ENCODE measurements at places on chromosomes 7 and 10.
A peak's percentile ranks its signal among the peaks of the same experiment; 100 is the strongest.

DNA sequence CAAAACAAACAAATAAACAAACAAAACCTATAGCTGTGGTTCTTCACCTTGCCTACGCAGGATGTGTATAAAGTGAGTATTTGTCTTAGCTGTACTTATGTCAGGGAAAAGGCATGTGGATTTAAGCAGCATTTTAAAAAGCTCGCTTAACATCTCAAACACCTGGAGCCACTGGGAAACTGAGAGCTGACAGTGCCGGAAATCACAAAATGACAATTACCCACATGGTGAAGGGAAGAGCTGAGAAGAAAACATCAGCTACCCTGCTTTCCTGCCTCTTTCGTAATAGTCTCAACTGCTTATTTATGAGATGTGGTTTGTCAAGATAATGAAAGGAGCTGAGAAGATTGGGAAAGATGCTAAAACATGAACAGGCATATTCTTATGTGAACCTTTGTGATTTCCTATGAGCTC lies 31.1 kb upstream of the MSMB start:
- no peak for DNase-seq

- DNase-seq, result no peak
These were observed 688.1 kb downstream of the SUGCT start for GRCh38 chr7:40822861-40823260.

- no peak for DNase-seq
These were observed 123.4 kb upstream of the BTBD16 start for GRCh38 chr10:122147663-122148062.

GRCh38 chr7:27532314-27532713 lies 130.4 kb downstream of the HIBADH start:
- DNase-seq, result no peak

DNA sequence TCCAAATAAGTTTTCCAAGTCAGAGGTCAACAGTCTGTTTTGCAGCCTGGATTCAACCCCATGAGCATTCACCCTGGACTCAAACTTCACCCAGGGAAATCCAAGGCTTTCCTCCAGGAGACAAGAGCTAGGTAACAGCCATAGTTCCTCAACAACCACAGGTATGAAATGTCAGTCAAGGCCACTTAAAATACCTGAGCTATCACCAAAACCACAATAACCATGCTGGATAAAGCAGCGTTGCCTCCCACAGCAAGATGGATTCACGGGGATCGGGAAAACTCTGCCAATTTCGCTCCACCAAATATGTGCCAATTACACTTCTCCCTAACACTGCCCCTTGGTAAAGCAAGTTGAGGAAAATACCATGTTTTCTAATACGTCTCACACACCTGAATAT lies 444.1 kb upstream of the KLF6 start:
- no peak for DNase-seq

- no peak for DNase-seq
These were observed 23.7 kb upstream of the LAMB1 start for GRCh38 chr7:108026647-108027046.

- peak; percentile 83 for DNase-seq
These were observed at the start of gene PAPSS2 for GRCh38 chr10:87659571-87660483. Gene PAPSS2, plus strand, starts transcription at chr10:87659878. Its CDS starts 104 bp downstream, at chr10:87659982.

GRCh38 chr10:17116193-17116592 lies 13.4 kb downstream of the CUBN start:
- DNase-seq, result no peak

DNA sequence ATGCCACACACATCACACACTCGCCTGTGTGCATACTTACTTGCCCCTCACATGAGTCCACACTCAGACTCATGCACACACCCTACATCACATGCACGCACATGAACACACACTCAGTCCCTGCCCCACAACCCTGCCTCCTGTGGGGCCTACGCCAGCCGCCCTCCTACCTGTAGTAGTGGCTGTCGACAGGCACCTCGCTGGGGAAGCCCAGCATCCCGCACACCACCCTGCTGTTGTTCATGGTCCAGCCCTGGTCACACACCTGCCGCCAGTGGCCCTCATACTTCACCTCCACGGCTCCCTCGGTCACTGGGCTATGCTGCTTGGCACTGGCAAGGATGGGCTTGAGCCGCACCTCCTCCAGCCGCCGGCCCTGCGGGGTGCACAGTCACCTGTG lies 7.2 kb downstream of the LOXL4 start:
- no peak for DNase-seq

DNA sequence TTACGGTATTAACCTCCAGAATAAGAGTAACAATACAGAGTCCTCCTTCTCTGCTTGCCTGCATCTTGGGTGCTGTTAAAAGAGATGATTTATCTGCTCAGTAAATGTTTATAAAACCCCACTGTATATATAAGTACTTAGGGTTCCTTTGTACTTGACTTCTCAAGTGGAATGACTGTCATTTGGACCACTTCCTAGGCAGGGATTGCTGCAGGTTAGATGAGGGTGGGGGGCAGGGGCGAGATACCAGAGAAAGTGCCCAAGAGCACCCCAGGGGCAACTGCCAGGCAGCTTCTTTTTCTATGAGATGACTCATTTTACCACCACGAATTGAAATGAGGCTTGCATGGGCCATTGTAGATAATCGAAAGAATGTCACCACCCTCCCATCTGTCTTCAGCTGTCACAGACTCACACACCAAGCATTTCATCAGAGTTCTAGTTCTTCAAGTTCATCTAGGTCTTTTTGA lies 421.9 kb upstream of the GALNT17 start:
- DNase-seq, result peak; percentile 81

DNA sequence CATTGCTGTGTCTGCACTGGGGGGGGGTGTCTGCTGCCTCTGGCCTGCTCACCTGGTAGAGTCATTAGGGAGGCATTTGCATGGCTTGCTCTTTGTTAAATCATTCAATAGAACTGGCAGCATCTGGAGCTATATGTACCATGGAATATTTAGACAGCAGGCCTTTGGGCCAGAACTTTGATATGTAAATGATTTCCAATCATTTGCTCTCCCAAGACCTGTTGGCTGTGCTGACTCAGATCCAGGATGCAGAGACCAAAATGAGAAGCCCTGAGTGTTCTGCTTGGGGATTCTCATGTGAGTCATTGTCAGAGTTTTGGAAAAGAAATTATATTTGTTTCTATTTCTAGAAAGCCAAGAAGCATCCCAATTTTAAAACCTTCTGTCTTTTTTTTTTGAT lies 257.6 kb upstream of the IGFBP3 start:
- DNase-seq, result peak; percentile 67

GRCh38 chr7:42125321-42125720 lies 111.7 kb downstream of the GLI3 start:
- no peak for DNase-seq

DNA sequence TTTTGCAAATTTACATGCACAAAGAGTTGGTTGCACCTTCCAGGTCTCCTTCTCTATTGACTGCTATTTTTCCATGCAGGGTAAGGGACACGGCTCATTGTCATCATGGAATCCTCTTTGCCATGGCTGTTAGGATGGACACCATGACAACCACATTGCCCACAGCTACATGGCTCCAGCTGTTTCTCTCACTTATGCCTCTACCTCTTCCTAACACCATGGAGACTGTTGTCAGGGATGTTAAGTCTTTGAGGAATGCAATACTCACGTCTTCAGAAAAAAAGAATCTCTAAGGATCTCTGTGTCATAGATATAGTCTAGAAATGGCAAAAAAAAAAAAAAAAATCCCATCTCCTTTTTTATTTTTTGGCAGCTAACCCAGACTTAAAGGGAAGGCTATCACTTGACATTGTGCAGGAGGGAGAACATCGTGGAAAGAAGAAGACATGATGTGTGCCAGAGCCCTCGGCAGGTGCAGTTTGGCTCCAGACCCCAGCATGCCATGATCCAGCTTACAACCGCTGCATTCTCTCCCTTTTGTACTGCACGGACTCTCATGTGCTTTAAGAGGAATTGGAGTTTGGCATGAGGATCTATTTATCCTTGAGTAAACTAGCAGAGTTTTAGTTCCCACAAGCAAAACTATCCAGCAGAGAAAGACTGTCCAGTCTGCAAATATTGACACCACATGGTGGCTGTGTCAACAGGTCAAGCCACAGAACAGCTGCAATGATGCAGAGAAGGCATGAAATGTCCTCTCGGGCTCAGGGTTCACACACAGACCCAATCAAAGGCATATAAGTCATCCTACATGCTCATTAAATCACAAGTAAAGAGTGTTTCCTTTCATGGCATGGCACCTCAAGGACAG lies 70.8 kb downstream of the FRMD4A start:
- DNase-seq, result peak; percentile 44

- no peak for DNase-seq
These were observed 636.1 kb upstream of the FZD8 start for GRCh38 chr10:36278176-36278575.

- no peak for DNase-seq
These were observed 83.9 kb downstream of the BAMBI start for GRCh38 chr10:28761084-28761846.

GRCh38 chr10:75018251-75018650 lies 93.2 kb upstream of the SAMD8 start:
- DNase-seq, result no peak

GRCh38 chr10:79241990-79242619 lies 105.2 kb upstream of the PPIF start:
- DNase-seq, result peak; percentile 92

- peak; percentile 78 for DNase-seq
These were observed 13.2 kb downstream of the HDAC9 start for GRCh38 chr7:18508443-18509427.

DNA sequence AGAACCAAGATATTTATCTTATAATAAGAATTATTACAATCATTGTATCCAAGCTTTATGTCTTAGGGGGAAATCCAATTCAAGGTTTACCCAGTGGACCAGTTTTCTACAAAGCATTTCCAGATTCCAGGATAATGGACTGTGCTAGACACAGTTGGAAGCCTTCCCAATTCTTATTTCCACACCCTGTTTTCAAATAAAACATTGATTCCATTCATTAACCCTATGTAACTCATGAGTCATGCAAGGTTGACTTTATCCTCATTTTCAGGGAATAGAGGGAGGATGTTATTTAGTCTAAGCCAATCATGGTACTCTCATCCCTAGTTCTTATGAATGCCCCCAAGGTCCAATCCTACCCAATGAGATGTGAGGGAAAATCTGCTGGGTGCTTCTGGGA lies 145.7 kb downstream of the RNLS start:
- no peak for DNase-seq

DNA sequence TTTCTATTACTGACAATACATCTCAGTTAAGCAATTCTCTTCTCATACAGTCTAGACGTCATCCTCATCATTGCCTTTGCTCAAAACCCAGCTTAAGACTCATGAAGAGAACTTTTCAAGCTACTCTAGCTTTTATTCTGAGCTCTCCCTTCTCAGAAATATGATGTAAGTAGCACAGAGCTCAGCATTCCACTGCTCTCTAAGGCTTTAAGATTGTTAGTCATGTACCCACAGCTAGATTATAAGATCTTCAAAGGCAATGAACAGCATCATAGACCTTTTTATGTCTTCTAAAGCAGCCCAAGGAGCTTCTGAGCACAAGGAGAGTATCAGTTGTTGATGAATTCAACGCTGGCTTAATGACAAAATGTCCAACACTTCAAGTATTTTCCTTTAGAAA lies 119.3 kb downstream of the NRP1 start:
- peak; percentile 54 for DNase-seq

DNA sequence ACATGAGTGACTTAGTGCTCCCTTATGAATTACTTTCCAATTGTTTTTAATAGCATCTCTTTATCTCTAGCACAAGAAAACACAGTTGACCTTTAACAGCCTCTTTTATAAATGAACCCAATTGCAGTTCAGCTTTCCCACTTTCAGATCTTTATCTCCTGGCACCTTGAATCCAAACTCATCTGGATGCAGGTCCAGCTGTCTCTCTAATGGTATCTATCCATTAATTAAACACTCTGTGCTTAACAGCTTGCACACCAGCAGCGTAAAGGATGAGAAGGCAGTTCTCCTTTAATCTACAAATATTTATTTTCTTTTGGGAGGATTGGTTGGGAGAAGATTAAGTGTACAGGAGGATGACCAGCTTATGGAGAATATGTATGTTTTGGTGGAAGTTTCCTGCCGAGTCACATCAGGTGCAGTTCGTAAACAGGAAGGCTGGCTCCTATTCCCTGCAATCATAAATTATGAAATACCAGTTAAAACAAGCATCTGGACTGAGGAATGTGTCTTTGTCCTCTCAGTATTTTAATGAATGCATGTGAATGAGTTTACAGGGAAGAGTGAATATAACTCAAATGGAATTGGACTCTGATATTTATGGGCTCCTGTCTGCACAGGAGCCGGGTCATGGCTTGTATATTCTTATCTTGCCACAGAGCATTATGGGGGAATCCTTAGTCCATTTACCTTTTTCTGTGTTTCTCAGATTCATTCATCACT lies 232.7 kb downstream of the PHF14 start:
- no peak for DNase-seq

GRCh38 chr7:80851896-80852476 lies 66.9 kb downstream of the SEMA3C start:
- peak; percentile 18 for DNase-seq

DNA sequence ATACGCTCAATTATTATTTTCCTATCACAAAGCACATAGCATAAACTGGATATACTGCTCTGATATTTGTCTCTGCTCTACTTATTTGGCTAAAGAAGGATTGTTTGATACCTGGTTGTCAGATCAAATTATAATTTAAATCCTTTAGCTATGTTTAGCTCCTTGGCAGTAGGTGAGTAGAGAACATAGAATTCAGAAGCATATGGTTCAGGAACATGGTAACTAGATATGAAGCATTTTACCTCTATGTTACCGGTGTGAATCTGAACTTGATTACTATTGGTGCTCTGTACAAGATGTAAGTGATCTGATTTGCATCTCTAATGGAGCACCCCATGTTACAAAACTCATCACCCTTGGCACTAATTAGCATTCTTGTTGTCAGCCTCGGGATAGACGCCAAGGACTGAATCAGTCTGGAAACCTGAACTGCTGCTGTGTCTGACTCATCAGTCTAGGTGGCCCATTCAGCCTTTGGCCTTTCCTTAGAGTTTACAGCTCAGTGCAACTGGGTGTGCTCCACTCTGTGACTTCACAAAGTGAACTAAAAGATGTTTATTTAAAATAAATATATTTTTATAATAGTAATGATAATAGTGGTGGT lies 12.3 kb upstream of the MYPN start:
- peak; percentile 77 for DNase-seq

GRCh38 chr7:112880818-112881418 lies 90.7 kb upstream of the TMEM168 start:
- no peak for DNase-seq
